ENCODE measurements at places on chromosomes 16 and 17.

GRCh38 chr16:2083409-2083808 lies 35.6 kb downstream of the TSC2 start:
- DNase-seq: no peak

- DNase-seq: no peak
Measured at GRCh38 chr16:47228241-47228640, 84.5 kb upstream of the NETO2 start.

DNA sequence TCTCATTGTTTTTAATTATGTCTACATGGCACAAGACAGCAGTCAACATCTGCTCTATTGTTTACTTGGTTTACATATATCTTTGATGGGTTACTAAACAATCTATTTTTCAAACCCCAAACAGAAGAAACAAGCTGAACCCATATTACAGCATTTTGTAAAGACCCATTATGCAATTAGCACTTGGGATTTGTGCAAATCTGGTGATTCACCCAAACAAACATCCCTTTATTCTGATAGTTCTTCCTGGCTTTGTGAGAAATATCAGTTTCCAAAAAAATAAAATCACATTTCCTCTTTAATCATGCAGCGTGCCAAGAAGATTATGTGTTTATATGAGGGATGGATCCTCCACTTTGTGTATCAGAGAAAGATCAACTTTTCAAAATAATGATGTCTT lies 16.8 kb upstream of the RBFOX1 start:
- no peak for DNase-seq

GRCh38 chr16:35102780-35103403 lies 1643.5 kb downstream of the TP53TG3F start:
- DNase-seq: no peak

DNA sequence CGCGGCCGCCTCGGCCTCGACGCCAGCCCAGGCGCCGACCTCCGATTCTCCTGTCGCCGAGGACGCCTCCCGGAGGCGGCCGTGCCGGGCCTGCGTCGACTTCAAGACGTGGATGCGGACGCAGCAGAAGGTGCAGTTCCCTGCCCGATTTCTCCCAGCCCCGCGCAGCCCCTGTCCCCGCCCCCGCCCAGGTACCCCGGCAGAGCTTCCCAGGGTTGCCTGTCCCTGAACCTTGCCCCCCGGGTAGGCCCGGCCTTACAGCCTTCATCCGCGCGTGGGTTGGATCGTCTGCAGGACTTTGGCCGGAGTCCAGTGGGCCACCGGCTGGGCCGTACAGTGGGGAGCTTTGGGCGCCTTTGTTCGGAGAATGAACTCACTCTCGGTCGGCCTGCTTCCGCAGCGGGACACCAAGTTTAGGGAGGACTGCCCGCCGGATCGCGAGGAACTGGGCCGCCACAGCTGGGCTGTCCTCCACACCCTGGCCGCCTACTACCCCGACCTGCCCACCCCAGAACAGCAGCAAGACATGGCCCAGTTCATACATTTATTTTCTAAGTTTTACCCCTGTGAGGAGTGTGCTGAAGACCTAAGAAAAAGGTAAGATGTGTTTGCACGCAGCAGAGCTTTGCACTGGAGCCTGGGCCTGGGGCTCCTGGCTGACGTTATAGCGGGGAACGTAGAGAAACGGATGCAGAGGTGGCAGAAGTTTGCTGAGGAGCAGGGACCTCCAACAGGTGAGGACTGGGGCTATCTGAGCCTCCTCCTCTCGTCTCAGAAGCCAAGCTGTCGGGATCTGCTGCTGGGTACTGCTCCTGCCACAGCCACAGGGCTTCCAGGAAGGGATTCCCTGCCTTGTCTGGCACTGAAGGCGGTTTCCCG lies 593 bp downstream of the GFER start:
- no peak for DNase-seq

- peak; percentile 55 for DNase-seq
Measured at GRCh38 chr17:67377488-67378453, 690 bp downstream of the PITPNC1 start.

DNA sequence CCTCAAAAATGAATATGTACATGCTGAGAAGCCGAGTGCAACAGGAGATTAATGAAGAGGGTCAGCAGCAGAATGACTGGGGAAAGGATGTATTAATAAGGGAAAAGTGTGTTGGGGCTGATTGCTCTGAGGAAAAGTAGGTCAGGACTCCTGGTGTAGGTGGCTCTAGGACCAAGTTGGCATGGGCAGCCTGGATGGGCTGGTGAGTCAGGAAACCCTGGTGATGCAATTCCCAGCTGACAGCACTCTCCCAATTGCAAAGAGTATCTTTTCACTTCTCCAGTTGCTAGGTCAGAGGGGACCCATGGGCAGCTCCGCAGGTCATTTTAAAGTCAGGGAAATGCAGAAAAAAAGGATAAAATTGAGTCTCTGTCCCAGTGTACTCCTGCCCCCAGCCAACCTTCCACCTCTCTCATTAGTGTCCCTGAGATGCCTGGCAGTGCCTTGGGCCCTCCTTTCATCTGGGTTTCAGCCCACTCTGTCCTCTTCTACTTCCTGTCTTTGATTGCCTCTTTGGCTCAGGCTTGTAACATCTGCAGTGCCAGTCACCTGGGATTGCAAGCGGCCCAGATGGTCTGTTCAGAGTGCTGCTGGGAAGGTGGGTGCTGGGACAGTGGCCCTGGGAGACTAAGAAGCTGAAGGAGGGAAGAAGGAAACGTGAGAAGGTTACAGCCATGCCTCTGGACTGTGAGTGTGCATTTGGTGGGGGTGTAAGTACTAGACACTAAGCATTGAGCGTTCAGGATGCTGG lies 2177.2 kb downstream of the TP53TG3F start:
- no peak for DNase-seq

DNA sequence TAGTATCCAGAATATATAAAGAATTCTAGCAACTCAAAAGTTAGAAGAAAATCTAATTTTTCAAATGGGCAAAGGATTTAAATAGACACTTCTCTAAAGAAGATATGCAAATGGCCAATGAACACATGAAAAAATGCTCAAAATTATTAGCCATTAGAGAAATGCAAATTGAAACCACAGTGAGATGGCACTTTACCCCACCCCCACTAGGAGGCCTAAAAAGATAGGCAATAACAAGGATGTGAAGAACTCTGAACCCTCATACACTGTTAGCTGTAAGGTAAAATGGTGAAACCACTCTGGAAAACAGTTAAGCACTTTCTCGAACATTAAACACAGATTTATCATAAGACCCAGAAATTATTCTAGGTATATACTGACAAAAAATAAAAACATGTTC lies 71.4 kb upstream of the IRX6 start:
- no peak for DNase-seq

- peak; percentile 51 for DNase-seq
Measured at GRCh38 chr17:2450016-2450650, 49.3 kb upstream of the MNT start.

- no peak for DNase-seq
Measured at GRCh38 chr17:69945698-69946185, 129.3 kb upstream of the KCNJ16 start.

- no peak for DNase-seq
Measured at GRCh38 chr17:70407506-70407905, 238.2 kb downstream of the KCNJ2 start.

- DNase-seq: no peak
Measured at GRCh38 chr16:70396246-70396904, 42.5 kb downstream of the ST3GAL2 start.

- no peak for DNase-seq
Measured at GRCh38 chr17:12242345-12242954, 221.8 kb downstream of the MAP2K4 start.

DNA sequence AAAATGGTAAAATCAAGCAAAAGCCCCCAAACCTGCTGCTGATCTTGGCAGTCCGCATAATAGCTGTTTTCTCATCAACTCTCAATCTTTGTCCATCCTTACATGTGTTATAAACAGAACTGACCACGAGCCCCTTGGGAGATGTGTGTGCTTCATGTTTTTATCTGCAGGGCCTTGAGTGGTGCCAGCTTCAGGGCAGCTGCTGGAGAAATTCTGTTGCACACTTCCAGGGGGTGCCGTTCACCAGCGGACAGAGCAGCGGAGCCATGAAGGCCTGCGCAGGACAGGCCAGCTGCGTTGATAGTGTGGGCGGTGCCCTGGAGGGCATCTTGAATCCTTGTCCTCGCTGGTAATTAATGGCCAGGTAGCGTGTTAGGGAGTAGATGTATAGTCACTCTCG lies 20.1 kb downstream of the MPRIP start:
- DNase-seq: no peak

DNA sequence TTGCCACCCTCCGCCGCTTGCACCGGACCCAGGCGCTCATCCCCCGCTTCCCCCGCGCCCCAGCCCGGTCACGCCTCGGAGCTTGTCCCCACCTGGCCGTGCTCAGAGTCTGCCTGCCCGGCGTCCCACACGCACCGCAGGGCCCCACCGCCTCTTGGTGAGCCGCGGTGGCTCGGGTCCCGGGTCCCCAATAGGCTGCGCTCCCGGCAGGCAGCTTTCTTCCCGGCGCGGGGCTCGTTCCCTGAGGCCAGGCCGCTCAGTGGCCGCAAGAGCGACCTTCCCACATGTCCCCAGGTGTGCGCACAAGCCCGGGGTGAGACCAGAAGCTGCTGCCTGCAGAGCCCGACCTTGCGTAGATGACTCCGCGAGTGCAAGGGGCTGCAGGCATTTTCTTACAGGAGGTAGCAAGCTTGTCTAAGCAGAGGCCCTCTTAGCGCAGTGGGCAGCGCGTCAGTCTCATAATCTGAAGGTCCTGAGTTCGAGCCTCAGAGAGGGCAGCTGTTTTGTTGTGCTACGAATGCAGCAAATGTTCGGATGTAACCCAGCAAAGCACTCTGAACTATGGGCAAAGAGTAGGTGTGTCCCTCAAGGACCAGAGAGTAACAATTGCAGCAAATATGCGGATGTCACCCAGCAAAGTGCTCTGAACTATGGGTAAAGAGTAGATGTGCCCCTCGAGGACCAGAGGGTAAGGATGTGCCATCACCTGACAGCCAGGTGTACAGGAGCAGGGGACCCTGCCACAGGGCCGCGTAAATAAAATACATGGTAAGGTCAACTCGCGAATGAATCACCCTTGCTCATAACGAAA lies 15.6 kb downstream of the TLE7 start:
- DNase-seq: peak; percentile 9

DNA sequence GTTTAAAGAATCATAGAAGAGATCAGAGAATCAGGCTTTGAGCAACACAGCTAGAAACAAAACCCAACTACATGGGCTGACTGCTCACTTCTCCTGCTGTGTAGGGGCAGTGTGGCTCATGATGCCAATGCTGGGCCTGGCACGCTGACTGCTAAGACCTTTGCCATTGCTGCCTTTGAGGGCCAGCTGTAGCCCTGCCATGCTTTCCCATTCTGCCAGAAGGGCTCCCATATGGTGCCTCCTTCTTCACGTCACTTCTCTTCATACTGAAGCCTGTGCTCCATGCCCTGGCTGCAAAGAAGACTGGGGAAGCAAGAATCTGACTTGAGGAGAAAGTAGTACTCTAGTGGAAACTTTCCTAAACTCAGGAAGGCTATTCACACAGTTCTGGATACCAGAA lies 232.9 kb downstream of the UTP18 start:
- DNase-seq: no peak

DNA sequence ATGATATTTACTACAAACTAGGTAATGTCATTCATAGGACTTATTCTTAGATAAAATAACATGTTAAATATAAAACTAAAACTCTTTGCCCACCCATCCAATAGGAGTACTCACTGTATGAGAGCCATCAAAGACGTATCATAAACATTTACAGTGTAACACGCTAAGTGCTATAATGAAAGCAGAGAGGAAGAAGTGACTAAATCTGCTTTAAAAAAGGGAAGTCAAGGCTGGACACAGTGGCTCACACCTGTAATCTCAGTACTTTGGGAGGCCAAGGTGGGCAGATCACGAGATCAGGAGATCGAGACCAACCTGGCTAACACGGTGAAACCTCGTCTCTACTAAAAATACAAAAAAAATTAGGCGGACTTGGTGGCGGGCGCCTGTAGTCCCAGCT lies 32.4 kb downstream of the SPAG9 start:
- no peak for DNase-seq

- no peak for DNase-seq
Measured at GRCh38 chr16:25063102-25063501, 47.9 kb upstream of the ARHGAP17 start.

GRCh38 chr16:1543085-1543896 lies 9.8 kb downstream of the TMEM204 start:
- DNase-seq: peak; percentile 98

DNA sequence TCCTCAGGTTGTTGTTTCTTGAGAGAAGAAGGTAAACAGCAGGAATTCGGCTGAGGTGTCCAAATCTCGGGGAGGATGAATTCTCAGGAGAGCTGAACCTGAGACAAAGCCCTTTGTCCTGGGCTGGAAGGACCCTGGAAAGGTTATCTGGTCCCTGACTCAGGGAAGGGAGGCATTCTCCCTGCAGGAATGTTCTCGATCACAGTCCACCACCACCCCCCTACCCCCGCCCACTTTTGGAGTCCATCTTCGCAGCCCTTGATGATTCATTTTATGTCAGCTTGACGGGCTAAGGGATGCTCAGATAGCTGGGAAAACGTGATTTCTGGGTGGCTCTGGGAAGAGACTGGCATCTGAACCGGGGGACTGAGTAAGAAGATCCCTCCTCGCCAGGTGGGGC lies 1.4 kb upstream of the CEP295NL start:
- DNase-seq: no peak

DNA sequence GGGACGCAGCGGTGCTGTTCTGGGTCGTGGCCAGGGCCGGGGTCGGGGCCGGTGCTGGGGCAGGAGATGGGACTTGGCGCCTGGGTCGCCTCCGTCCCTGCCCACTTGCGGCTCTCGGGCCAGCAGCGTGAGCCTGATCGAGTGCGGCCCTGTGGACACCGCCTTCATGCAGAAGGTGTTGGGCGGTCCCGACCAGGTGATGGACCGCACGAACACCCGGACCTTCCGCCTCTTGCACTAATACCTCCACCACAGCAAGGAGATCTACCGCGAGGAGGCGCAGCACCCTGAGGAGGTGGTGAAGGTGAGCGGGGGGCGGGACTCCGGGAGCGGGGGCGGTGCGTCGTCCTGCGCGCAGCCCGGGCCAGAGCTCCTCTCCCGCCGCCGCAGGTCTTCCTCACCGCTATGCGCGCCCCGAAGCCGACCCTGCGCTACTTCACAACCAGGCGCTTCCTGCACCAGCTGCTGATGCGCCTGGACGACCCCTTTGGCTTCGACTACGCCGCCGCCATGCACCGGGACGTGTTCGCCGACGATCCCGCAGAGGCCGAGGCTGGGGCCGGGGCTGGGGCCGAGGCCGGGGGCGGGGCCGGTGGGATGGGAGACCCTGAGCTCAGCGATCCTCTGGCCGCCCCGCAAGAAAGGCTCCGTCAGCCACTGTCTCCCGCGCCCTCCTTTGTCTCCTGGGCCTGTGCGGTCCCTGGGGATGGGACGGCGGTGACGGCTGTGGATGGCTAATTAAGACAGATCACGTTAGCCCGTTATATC lies 4.5 kb upstream of the HSD17B1 start:
- DNase-seq: peak; percentile 49

GRCh38 chr16:89616623-89617022 lies 3.2 kb downstream of the DPEP1 start:
- no peak for DNase-seq

DNA sequence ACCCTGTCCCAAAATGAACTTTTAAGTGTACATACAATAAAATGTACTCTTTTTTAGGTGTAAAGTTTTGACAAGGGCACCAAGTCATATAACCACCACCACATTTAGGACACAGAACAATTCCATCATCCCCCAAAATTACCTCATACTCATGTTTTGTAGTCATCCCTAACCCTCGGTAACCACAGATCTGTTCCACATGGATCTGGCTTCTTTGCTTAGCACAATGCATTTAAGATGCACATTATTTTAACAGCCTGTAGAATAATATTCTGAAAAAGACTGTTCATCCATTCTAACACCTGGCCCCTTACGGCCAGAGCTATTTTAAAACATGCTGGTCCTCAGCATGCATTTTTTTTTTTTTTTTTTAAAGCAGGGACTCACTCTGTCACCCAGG lies 25.2 kb upstream of the CFAP20 start:
- DNase-seq: no peak
